ENCODE measurements at places on chromosomes 1 and 21.

DNA sequence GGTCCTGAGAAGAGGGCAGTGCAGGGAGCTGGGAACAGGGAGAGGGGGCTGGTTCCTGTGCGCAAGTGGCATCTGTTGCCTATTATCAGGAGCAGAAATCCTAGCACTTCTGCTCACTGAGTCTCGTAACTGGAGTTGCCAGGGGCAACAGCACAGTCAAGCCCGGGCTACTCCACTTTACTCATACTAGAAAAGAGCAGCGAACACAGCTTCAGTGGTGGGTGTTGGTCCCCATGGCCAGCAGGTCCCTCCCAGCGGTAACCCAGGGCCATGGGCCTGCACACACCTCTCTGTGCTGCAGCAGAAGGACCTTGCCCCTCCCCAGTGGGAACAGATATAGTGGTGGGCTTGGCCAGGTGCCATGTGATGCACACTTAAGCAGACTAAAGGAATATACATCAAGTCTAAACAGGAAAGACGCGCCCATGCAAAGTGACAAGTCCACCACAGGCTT is 8.5 kb downstream of the PYCR2 start:
- DNase-seq: no peak

GRCh38 chr1:211606332-211606913 is 27.5 kb upstream of the SLC30A1 start:
- DNase-seq: no peak

- no peak for DNase-seq
Measured at GRCh38 chr1:6775261-6776043, 9.8 kb upstream of the CAMTA1 start.

DNA sequence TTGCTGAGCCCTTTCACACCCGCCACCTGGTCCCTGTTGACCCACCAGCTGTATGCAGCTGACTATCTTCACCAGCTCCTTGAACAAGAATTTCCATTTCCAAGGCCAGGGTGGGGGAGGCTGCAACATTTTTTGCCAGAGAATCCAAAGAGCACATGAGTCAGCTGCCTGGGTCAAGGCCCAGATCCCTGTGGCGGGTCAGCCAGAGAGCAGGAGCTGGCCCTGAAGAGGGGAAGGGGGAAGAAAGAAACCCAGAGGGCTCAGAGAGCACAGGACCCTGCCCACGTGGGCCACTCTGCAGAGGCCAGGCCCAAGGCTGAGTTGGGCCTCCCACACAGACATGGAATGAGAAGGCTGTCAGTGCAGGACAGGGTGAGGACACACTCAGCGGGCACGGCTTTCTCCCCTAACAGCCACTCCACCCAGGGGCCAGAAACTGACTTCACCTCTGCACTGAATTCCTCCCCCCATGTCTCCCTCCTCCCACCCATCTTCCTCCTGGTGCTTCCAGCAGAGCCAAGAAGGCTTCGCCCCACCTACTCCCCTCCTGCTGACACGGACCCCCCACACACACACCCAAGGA is 28.9 kb downstream of the S100A6 start:
- no peak for DNase-seq

- no peak for DNase-seq
Measured at GRCh38 chr1:47838562-47839432, 158.4 kb downstream of the TRABD2B start.

GRCh38 chr1:31792541-31792940 is 23.3 kb downstream of the SPOCD1 start:
- no peak for DNase-seq

- no peak for DNase-seq
Measured at GRCh38 chr1:181482001-181482430, 1.3 kb upstream of the CACNA1E start.

- DNase-seq: no peak
Measured at GRCh38 chr1:154453161-154453560, 48.0 kb downstream of the IL6R start.

GRCh38 chr21:26070822-26071425 is 99.6 kb downstream of the APP start:
- peak; percentile 53 for DNase-seq

DNA sequence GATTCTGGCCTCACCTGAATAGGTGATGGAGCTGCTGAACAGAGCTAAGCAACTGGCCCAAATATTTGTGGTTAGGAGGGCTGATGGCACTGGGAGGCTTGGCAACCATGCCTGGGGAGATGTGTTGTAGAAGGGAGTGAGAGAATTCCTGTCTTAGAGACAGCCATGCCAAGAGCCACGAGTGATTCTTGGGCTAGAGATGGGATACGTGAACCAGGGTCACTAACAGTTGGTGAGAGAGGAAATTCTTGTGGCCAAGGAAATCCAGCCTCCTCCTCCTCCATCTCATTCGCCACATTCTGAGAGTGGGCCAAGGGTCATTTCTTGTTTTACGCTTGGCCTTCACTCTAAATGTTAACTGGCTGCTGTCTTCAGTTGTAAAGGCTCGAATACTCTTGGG is 46.3 kb downstream of the NGF start:
- no peak for DNase-seq

GRCh38 chr1:42806171-42806570 is 10.8 kb upstream of the ERMAP start:
- DNase-seq: no peak

GRCh38 chr1:10687782-10688408 is 108.6 kb downstream of the CASZ1 start:
- DNase-seq: peak; percentile 5

GRCh38 chr1:196405839-196406238 is 202.4 kb downstream of the KCNT2 start:
- DNase-seq: no peak

Data from AG04449 (cell line).